ENCODE measurements at places on chromosomes 2 and 18.
A peak's percentile ranks its signal among the peaks of the same experiment; 100 is the strongest.

GRCh38 chr2:86195808-86196387 is 636 bp upstream of the IMMT start:
- DNase-seq: no peak
- peak overlapping the region; percentile 94 for H3K4me3 ChIP-seq
- peak overlapping the region; percentile 95 for H3K27ac ChIP-seq
- peaks cover 2% of the 10 kb centered on the region for H3K36me3 ChIP-seq
- H3K27me3 ChIP-seq: no peaks in the 10 kb centered on the region
- peaks cover 26% of the 10 kb centered on the region for H3K4me1 ChIP-seq

DNA sequence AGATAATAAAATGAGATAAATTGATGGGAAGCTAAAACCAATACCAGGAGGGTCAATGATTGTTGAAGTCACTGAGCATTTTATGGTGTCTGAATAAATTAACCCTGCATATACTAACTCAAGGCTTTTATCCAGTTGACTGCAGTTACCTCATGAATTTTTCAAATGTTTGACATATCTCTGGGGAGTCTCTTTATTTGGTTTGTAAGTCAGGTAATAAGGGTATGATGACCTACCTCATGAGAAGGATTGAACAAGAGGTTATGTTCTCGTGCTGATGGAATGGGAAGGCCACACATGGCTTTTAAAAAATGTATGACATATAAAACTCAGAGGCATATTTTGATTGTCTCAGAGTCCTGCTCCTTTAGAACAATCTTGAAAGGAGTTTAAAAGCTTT is 237.6 kb downstream of the THSD7B start:
- peaks cover 5% of the 10 kb centered on the region for H3K4me1 ChIP-seq
- no peak overlapping the region for H3K27ac ChIP-seq
- H3K4me3 ChIP-seq: no peak overlapping the region

- H3K4me1 ChIP-seq: peaks cover 1% of the 10 kb centered on the region
- H3K27me3 ChIP-seq: no peaks in the 10 kb centered on the region
- no peaks in the 10 kb centered on the region for H3K36me3 ChIP-seq
- H3K27ac ChIP-seq: no peak overlapping the region
Observed at GRCh38 chr2:195363496-195363895, 293.5 kb upstream of the SLC39A10 start.

- no peak overlapping the region for H3K4me3 ChIP-seq
- no peaks in the 10 kb centered on the region for H3K36me3 ChIP-seq
- H3K27me3 ChIP-seq: no peaks in the 10 kb centered on the region
- peaks cover 17% of the 10 kb centered on the region for H3K4me1 ChIP-seq
- peak overlapping the region; percentile 83 for H3K27ac ChIP-seq
Observed at GRCh38 chr2:231685349-231686191, 22.8 kb upstream of the PTMA start.

DNA sequence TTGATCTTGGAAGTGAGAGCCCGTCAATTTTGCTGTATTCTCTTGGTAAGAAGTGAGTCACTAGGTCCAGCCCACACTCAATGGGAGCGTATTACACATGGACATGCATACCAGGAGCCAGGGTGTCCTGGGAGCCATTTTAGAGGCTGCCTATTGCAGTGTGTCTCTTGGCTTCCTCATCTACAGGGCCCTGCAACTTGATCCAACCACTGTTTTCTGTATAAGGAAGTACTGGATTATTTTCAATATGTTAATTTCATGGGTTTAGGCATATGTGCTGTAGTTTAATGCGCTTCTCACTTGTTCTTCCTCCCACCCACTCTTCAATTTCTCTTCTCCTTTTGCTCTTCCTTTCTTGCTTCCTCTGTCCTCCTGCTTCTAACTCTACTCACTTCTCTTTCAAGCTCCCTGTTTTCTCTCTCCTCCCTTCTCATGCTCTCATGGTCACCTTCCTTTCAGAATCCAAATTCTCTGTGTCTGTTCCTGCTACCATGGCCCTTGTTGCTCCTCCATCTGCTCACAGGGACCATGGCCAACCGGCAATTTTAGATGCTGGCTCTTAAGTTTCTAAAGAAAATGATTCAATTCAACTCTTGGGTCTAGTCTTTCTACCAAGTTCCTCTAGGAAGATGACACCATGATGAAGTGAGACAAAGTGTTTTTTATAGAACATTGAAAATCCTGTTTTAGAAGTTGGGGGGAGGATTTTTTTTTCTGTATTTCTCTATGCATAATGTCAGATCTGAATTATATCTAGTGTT is 152.0 kb upstream of the ZEB2 start:
- no peaks in the 10 kb centered on the region for H3K27me3 ChIP-seq
- no peak for DNase-seq
- peaks cover 7% of the 10 kb centered on the region for H3K4me1 ChIP-seq
- no peak overlapping the region for H3K4me3 ChIP-seq
- no peak overlapping the region for H3K27ac ChIP-seq
- no peaks in the 10 kb centered on the region for H3K36me3 ChIP-seq

GRCh38 chr18:61236356-61237057 is 96.7 kb upstream of the CDH20 start:
- no peaks in the 10 kb centered on the region for H3K36me3 ChIP-seq
- no peak overlapping the region for H3K27ac ChIP-seq
- DNase-seq: no peak

DNA sequence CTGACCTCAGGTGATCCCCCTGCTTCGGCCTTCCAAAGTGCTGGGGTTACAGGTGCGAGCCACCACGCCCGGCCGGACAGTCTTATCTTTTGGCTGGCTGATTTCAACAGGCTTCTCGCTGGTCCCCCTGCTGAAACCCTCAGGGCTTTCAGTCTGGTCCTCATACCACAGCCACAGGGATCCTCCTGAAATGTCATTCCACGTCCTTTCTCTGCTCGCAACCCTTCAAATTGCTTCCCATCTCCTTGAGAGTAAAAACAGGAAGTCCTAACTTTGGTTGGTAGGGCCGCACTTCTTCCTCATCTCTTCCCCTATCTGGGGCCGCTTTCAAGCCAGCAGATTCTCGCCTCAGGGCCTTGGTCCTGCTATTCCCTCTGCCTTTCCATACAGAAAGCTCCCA is 1.4 kb upstream of the CAB39 start:
- H3K36me3 ChIP-seq: peaks cover 2% of the 10 kb centered on the region
- H3K4me1 ChIP-seq: peaks cover 18% of the 10 kb centered on the region
- no peak overlapping the region for H3K27ac ChIP-seq
- peaks cover 10% of the 10 kb centered on the region for H3K27me3 ChIP-seq

DNA sequence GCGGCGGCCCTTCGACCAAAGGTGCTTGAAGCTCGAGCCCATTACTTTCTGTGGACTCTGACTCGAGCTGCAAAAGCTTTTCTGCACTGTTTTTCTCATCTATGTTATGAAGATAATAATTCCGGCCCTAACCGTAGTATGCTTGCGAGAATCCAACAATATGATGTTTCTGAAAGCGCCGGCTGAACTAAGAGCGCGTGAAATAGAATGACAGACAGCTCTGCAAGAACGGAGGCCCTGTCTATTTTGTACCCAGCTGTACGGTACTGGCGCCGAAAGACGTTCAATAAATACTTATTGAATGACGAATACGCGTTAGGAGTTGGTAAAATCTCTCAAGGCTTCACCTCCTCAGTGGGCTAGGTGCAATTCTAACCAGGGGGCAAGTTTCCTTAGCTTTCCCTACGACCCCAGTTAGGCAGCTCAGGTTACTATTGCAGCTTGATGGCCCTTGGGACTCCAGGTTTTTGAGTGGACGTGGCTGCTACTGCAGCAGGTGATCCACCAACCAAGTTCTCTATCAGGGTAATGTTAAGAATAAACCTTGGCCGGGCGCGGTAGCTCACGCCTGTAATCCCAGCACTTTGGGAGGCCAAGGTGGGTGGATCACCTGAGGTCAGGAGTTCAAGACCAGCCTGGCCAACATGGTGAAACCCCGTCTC is 570 bp downstream of the SCRN3 start:
- H3K4me1 ChIP-seq: peaks cover 13% of the 10 kb centered on the region
- H3K27me3 ChIP-seq: no peaks in the 10 kb centered on the region
- peaks cover 3% of the 10 kb centered on the region for H3K36me3 ChIP-seq
- H3K4me3 ChIP-seq: peak overlapping the region; percentile 93

DNA sequence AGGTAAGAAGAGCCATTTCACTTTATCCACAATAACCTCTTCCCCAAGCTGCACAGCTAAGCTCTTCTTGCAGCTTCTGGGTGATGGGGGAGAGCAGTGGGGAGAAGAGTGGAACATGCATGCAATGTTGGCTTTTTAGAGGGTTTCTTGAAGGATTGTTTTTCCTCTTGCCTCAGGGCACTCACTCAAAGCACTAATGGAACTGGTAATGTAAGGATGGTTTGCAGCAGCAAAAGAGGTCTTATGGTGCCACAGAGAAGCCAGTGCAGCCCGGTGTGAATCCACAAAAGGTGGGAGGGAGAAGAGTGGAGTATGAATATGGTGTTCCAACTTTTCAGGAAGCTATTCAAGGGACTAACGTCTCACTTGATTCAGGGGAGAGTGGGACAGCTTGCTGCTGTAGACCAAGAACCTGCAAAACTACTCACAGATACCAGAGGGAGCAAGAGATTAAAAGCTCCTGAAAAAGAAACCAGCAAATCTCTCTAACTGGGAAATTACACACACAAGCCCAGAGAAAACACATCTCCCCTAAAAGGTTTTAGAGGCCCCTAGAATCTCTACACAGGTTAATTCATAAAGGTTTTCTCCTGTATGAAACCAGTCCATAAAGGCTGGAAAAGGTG is 116.4 kb downstream of the CHN1 start:
- no peaks in the 10 kb centered on the region for H3K4me1 ChIP-seq
- H3K27ac ChIP-seq: peak overlapping the region; percentile 18
- no peaks in the 10 kb centered on the region for H3K27me3 ChIP-seq
- peaks cover 12% of the 10 kb centered on the region for H3K36me3 ChIP-seq
- DNase-seq: no peak

- H3K27me3 ChIP-seq: peaks cover 6% of the 10 kb centered on the region
- H3K27ac ChIP-seq: no peak overlapping the region
- no peaks in the 10 kb centered on the region for H3K36me3 ChIP-seq
- DNase-seq: no peak
- peaks cover 1% of the 10 kb centered on the region for H3K4me1 ChIP-seq
Observed at GRCh38 chr18:56374007-56374655, 264.3 kb downstream of the TXNL1 start.

DNA sequence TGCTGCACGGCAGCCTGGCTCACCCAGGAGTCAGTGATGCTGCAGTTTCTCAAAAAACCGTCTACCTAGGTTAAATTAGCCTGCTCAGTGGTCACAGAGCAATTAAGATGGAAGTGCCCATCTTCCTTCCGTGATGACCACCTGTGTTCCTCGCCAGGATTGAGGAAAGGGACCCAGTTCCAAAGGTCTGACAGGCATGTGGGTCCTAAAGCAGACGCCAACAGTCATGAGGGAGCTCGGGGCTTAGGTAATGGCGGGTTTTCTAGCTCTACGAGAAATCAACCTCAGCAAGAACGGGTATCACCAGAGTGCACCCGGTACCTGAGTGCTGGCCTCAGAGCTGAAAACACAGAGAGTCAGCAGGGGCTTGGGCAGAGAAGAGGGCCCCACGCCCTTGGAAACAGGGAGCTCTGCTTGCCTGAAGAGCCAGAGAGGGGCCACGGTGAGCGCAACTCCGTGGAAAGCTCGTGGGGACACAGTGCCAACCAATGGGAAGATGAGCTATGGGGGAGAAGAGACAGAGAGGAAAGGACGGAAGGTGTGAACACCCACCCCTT is 34.3 kb upstream of the DNMT3A start:
- DNase-seq: no peak
- peaks cover 14% of the 10 kb centered on the region for H3K27me3 ChIP-seq
- H3K27ac ChIP-seq: no peak overlapping the region
- peaks cover 18% of the 10 kb centered on the region for H3K4me1 ChIP-seq
- H3K4me3 ChIP-seq: no peak overlapping the region

GRCh38 chr2:171793691-171794678 is 100.1 kb downstream of the SLC25A12 start:
- DNase-seq: no peak
- H3K4me3 ChIP-seq: no peak overlapping the region
- peaks cover 2% of the 10 kb centered on the region for H3K36me3 ChIP-seq

DNA sequence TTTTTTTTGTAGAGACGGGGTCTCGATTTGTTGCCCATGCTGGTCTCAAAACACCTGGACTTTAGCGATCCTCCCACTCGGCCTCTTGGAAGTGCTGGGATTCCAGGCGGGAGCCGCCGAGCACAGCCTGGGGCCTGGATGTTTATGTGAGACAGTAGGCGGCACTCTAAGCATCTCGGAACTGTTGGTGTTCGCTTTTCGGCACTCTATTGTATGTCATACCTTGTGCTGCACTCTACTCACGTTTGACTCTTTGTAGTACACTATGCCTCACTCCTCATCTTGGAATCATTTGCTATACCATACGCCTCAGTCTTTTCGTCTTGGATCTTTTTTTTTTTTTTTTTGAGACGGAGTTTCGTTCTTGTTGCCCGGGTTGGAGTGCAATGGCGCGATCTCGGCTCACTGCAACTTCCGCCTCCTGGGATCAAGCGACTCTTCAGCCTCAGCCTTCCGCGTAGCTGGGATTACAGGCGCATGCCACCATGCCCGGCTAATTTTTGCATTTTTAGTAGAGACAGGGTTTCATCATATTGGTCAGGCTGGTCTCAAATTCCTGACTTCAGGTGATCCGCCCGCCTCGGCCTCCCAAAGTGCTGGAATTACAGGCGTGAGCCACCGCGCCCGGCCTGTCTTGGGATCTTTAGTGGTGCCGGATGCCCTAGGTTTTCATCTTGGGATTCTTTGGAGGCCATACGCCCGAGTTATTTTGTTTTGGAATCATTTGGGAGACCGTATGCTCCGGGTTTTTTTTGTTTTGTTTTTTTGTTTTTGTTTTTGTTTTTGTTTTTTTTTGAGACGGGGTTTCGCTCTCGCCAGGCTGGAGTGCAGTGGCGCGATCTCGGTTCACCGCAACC is 24.2 kb upstream of the ZDBF2 start:
- H3K4me3 ChIP-seq: no peak overlapping the region
- H3K4me1 ChIP-seq: no peaks in the 10 kb centered on the region
- no peak overlapping the region for H3K27ac ChIP-seq
- H3K36me3 ChIP-seq: no peaks in the 10 kb centered on the region
- no peaks in the 10 kb centered on the region for H3K27me3 ChIP-seq

DNA sequence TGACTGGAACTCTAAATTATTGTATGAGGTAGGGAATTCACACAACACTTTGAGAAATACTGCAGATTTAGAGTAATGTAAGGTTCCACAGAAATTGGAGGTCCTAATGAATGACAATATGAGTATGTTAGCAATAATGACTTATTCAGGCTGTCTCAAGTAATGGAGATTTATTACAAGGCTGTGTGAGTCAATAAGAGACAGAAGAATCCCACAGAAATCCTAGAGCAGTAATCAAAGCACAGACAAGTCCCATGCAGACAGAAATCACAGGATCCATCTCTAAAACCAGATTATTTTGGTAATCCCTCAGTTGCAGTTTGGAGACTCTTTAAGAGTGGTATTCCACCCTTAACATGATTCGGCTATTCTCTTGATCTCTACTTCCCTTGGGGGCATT is 83.6 kb downstream of the FAM161A start:
- H3K4me3 ChIP-seq: no peak overlapping the region
- no peaks in the 10 kb centered on the region for H3K36me3 ChIP-seq
- peaks cover 2% of the 10 kb centered on the region for H3K4me1 ChIP-seq

Data from progenitor cell of endocrine pancreas (in vitro differentiated cells).